IMR-90 (cell line): ENCODE measurements at places on chromosomes 5 and 9.

DNA sequence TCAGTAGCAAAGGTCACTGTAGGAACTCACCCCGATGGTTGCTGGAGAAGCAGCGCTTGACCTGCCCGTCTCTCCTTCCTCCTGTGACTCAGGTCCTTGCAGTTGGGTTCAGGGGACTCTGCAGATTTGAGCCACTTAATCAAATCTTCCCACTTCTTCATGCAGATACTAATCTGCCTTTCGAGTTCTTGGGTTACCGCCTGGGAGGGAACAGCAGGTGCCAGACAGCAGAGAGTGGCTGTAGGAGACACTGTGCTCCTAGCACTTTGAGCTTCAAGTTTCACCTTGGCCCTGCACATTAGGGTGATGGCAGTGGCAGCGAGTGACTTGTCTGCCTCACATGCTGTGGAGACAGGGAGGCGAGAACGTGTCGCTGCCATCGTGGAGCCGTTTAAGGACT is 478.3 kb downstream of the PSAT1 start:
- no peak for DNase-seq

- no peak for DNase-seq
Measured at GRCh38 chr5:43469671-43470391, 13.8 kb downstream of the TMEM267 start.

DNA sequence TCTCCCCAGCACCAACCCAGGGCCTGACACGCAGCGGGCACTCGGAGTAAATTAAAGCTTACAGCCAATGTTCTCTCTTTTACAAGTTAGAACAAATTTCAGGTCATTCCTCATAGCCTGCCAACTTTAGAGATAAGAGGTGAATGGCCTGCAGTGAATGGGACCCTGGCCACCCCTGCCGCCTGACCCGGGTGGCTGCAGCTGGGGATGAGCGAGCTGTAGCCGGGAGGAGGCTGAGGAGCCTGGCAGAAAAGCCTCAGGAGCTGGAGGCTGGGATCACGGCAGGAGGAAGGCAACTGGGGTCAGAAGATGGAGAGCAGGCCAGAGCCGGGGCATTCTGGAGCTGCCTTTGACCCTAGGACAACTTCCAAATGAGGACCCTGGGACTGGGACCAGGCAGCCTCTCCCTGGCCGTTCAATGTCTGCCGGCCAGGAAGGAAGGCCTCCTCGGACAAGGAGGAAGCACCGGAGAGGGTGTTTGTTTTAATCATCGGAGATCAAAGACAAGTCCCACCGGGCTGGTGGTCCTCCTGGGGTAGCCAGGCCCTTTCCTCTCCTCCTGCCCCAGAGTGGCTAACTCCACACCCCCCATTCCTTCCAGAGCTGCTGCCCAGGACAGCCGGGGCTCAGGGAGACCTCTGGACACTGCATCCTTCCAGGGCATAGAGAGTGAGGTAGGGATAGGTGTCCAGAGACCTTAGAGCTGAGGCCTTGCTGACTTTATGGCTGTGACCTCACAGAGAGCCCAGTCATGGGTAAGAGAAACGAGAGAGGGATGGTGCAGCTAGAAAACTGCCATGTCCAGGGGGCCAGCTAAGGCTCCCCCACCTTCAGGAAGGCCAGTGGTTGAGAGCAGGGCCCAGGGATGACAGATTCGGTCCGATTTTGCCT is 87.3 kb upstream of the LMX1B start:
- no peak for DNase-seq

DNA sequence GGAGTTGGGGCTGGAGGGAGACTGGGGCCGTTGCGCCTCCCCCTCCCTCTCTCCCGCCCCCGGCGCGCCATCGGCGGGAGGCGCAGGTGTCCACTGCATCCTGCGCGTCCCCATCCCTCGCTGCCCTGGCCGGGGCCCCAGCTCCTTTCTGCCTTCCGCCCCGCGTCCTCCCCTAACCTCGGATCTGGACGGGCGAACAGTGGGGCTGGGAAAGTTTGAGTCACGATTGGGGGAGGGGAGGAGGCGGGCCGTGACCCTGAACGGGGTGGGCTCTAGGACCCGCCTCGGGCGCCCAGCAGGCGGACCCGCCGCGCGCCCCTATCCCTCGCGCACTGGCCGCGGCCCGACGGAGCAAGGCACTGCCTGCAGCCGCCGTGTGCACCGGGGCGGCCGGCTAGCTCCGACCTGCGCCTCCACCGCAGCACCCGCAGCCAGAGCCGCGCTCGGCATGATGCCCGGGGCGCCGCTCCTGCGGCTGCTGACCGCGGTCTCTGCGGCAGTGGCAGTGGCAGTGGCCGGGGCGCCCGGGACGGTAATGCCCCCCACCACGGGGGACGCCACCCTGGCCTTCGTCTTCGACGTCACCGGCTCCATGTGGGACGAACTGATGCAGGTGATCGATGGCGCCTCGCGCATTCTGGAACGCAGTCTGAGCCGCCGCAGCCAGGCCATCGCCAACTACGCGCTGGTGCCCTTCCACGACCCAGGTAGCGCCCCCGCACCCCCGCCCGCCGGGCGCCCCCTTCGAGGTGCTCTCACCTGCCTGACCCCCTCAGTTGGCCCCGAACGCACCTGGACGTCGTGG is at the start of gene HMCN2:
TSS of gene HMCN2 (plus strand) at position 330 of the 805 bp plus-strand sequence. CDS start at position 449, 119 bp downstream.
- no peak for DNase-seq

DNA sequence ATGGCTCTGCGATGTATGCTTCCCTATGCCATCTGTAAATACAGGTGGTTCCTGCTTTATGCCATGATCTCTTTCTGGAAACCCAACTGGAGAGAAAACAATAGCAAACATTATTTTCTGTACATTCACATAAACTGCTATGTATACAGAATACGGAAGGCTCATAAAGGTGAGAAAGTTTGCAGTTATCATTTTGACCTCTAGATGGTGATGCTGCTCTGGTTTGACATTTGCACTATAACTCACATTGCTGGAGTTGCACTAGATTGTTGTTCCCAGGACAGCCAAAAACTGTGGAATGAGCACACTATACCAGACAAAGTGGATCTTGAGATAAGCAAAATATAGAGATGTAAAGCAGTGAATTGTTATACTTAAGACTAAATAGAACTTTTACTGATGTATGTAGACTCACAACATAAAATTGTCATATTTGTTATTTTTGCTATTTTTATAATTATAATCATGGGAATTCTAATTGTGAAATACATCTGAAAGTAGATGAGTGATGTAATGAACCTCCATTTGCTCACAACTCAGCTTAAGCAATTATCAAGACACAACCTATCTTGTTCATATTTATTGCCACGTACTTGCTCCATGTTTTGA is 246.5 kb downstream of the PTPRD start:
- DNase-seq = peak; percentile 13

DNA sequence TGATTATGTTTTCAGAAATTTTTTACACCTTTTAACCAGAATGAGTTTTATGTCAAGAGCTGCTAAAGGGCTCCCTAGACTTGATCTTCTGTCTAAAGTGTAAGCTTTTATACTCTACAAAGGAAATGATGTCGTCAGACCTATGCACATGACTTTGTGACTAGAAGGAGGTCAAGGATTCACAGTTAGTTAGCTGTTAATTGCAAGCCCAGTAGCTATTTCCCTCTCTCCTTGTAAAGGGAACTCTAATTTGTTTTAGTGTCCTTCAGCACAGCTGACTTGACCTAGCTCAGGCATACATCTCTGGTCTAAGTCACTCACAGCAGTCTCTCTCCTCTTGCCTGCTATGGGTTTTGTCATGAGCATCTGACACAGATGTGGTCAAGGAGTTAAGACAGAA is 173.5 kb upstream of the NREP start:
- DNase-seq = peak; percentile 30

DNA sequence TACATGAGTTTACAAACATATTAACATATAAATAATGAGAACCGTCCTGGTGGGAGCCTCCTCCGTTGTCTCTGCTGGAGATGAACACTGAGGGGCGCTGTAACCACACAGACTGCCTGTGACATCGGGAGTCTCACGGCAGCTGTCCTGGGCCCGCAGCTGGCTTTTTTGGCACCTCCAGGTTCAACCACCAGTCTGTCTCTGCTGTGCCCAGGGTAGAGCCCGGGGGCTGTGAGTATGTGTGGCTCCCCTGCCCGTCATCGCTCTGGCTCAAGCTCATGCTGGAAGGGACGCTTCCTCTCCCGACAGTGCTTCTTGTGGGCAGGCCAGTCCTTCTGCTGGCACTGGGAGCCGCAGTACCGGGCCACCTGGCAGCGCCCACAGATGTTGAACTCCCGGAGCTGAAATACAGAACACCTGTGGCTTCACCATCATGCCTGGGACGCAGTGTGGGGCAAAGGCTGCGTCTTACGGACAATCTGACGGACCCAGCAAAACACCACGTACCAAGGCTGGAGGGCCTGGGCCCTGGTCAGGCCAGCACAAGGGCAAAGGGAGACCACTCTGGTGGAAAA is 3.6 kb upstream of the DPH7 start:
- DNase-seq = no peak

DNA sequence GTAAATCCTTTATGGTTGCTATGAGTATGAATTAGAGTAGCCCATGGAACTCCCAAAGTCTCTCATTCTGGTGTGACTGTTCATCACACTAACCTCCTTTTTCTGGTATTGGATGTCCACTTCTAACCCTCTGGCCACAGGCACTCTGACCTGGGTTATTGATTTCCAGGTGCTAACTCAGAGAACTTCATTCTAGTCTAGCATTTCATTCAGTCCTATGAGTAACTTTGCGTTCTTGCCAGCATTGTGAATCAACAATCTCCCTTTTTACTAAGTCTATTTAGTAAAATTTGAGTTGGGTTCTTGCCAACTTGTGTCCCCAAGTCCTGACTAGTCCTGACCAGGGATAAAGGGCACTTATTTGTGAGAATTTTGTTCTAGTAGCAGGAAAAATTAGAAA is 103.5 kb downstream of the SNX18 start:
- DNase-seq = no peak

DNA sequence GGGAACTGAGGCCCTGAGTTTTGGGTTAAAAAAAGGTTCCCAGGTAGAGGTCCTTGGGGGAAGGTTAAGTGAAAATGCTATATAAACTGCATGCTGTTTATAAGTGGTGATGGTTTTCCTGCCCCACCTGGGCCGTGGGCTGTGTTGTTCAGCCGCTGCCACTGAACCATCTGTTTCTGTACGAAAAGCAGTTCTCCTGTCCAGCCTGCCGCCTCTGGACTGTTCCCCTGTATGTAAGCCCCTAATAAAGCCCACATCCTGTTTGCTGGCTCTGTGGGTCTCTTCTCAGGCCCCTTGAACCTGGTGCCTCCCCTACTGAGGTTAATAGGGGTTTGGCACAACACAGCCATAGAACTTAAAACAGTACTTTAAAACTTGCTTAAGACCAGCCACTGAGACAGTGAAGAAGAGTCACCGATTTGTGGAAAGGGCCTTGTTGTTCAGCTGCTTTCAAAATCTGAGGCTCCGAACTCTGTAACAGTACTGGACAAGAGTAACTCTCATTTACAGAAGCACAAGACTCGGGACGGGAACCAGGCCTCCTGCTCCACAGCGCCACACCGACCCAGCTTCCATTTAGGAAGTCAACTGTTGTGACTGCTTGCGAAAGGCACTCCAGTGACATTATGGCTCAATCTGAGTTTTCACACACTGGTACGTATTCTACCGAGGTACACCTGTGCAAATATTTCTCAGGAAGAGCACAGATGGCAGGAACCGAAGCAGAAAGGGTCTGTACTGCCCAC is 192.5 kb downstream of the CDK5RAP2 start:
- no peak for DNase-seq

DNA sequence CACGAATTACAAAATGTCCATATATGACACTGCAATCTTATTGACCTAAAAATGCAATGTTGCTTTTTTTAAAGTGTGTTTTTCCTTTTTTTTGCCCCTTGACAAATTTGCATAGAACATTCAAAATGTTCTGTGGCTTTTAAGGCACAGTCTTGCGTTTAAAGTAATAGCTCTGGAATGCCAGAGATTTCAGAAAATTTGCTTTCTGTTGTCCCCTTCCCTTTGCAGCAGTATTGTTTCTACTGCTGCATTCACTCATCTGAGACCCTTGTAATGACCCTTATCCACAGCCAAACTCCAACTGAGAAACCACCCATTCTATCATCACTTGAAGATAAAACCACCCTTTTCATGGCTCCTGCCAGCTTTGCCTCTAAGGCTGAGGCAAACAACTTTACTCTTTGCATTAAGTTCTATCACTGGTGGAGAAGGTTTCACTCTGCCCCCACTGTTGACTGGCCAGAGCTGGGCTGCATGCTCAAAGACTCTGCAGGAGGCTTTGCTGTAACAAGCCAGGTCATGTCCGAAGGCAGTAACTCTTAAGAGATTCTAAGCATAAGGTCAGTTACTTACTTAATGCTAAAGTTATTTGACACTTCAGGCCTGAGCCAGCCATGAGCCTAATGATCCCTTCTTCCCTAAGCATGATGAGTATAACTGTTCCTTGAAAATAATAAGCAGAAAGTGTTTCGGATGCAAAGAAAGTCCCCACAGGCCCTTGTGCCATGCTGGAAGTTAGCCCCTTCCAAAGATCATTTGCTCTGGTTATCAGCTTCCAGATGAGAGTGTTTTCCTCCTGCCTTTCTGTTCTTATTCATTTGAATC is 101.9 kb downstream of the CD180 start:
- peak; percentile 56 for DNase-seq

- DNase-seq = no peak
Measured at GRCh38 chr9:75671354-75671753, 219.1 kb upstream of the PCSK5 start.

GRCh38 chr5:154505567-154505966 is 27.5 kb upstream of the HAND1 start:
- no peak for DNase-seq

DNA sequence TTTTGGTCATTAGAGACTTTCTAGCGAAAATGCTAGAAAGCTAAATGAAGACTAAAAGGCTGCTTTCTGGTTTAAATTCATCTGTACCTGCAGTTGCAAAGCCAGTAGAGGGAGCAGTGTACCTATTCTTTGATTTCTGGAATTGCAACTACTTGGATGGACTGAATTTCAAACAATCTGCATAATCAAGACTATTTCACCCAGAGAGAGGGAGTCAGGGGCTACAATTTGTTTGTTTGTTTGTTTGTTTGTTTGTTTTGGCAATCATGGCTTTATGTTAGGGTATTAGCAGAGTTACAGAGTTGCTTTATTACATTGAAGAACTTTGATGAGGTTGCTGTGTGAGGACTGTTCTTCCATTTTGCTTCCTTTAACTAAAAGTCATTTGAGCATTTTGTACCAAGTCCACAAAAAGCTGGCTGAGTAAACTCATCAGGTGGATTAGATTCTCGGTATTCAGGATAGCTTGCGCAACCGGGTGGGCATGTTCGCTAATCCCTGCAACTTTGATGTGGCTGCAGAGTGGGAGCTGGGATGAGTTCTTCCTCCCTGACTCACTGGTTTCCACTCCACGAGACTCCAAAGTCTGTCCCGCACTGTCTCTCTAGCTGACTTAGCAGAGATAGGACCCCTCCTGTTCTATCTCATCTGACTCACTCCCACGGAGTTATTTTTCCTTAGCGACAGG is 80.0 kb upstream of the TUT7 start:
- DNase-seq = peak; percentile 79

- DNase-seq = peak; percentile 53
Measured at GRCh38 chr9:86573886-86574285, 219.7 kb upstream of the TUT7 start.

GRCh38 chr5:170582644-170583330 is 79.0 kb downstream of the KCNIP1 start:
- DNase-seq = no peak

- peak; percentile 14 for DNase-seq
Measured at GRCh38 chr9:87198716-87199115, 251.4 kb upstream of the GAS1 start.
